ENCODE measurements at places on chromosomes 16 and 17.

- DNase-seq, result no peak
These were observed 20.8 kb downstream of the C17orf67 start for GRCh38 chr17:56812901-56813388.

DNA sequence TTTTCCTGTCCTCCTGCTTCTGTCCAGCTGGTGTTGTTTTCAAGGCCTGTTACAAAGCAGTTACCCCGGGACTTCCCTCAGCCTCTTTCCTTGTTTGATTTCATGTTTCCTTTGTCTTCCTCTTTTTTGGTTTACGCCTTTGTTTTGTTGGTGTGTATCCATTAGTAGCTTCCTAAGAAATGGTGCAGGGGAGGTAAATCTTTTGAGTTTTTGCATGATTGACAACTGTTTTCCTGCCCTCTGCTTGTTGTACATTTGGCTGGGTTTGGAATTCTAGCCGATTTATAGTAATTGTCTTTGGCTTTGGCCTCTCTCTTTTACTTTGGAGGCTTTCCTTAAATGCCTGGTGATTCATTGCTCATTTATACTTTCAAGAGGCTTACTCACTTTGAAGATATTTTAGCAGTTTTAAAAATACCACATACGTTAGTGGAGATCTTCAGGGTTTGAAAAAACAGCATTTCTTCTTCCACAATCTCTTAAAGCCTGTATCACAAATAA, 32.8 kb downstream of the DNAH2 start:
- DNase-seq, result no peak

DNA sequence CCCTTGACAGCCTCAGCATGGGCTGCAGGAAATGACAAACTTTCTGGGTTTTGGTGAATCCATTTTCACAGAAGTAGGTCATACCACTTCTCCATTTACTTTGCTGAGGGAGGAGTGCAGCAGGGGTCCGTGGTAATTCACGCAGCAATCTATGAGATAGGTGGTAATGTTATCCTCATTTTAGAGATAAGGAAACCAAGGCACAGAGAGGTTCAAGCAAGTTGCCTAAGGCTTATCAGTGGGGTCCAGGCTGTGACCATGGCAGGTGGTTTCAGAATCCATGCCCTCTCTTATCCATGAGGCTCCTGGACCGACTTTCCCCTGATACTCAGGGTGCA, 12.6 kb downstream of the TBX4 start:
- no peak for DNase-seq

GRCh38 chr16:68492151-68492542, 43.8 kb upstream of the SMPD3 start:
- no peak for DNase-seq

- no peak for DNase-seq
These were observed 149.8 kb upstream of the DYNLRB2 start for GRCh38 chr16:80390871-80391489.

GRCh38 chr17:61149106-61149825, 250.4 kb upstream of the TBX2 start:
- no peak for DNase-seq

- DNase-seq, result no peak
These were observed 12.8 kb upstream of the ADCY7 start for GRCh38 chr16:50253514-50253910.

GRCh38 chr16:30377050-30377811, 2.6 kb downstream of the MYL11 start:
- DNase-seq, result no peak

DNA sequence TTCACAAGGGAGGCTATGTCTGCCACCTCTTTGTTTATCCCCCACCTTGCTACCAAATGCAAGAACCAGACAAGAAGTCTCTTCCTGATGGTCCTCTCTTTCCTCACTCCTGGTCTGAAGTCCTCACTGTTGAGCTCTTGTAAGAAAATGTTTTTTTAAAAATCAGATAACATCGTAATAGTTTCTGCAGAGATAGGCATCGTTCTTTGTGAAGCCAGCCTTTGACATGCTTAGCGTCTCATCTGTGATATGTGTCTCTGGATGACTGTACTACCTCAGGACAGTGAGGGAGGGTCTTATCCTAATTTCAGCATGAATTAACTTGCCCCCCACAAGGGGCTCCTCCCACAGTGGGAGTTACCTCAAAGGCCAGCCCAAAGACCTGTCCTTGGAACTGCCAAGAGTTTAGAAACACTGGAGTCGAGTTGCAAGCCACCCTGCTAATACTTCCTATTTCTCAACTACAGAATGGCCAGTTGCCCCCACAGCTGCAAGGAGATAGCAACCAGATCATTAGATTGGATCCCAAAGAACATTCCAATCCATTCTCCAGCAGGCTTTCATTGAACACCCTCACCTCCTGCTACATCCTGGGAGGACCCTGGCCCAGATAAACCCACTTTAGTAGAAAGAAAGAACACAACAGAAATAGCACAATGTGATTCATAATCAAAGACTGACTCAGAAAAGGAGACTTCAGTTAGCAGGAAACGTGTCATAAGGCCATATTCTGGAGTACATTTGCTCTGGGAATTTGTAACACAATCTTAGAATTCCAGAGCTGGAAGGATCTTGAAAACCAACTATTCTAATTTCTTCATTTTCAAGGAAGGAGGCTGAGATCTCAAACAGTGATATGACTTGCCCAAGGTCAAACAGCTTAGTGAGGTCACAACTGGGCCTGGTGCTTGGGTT, 151.0 kb downstream of the IRX3 start:
- DNase-seq, result no peak

DNA sequence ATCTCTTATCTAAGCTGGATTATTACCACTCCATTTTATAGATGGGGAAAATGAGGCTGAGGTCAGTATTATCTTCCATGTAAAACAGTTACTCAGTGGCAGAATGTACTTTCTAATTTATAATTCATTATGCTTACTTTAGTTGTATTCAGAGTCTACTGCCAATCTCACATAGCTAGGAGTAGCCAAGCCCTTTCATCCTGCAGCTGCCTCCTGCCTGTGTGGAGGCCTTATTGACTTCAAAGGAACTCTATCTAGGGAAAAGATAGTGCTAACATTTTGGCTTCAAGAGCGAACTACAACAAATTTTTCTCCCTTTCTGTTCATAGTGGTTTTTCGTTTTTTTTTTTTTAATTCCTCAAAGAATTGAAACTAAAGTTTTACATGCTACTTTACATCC, 12.9 kb downstream of the RPGRIP1L start:
- no peak for DNase-seq

- no peak for DNase-seq
These were observed 485.5 kb downstream of the WWOX start for GRCh38 chr16:78584991-78585390.

GRCh38 chr16:7324321-7324720, 8.3 kb upstream of the RBFOX1 start:
- DNase-seq, result no peak

DNA sequence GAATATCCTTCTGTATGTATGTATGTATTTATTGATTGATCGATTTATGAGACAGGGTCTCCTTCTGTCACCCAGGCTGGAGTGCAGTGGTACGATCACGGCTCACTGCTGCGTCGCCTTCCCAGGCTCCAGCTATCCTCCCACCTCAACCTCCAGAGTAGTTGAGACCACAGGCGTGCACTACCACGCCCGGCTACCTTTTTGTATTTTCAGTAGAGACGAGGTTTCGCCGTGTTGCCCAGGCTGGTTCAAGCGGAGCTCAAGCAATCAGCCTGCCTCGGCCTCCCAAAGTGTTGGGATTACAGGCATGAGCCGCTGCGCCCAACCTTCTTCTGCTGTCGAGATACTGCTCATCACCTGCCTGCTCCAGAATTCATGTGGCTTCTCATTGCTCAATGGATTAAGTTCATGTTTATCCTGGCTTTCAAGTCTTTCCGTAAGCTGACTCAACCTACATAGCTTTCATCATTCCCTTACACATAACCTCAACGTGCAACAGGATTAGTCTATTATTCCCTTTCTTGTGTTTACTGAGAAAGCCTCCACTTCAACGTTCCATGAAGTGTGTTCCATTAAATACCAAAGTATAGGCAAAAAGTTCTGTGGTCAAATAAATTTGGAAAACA, 13.6 kb downstream of the TAC4 start:
- DNase-seq, result no peak

- DNase-seq, result no peak
These were observed 23.8 kb downstream of the COTL1 start for GRCh38 chr16:84593825-84594724.

DNA sequence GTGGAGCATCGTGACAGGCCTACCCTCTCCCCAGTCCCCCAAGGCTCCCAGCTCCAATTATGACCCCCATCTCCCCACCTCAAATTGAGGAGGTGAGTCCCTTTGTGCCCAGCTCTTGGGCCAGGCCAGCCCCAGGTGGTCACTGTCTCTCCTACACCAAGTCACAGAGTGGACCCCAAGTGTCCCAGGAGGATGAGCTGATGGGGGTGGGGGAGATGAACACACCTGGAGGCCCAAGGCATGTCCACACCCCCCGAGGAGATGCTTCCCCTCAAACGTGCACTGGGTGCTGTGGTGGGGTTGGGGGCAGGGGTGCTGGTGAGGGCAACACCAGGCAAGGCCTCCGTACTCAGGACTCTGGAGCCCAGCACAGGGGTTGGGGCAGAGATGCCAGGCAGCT, 73.2 kb downstream of the RBFOX3 start:
- DNase-seq, result no peak

- DNase-seq, result no peak
These were observed 20.4 kb upstream of the SCIMP start for GRCh38 chr17:5254903-5255521.

GRCh38 chr16:7420079-7420478, 87.4 kb downstream of the RBFOX1 start:
- DNase-seq, result no peak

GRCh38 chr16:178668-179015, 1.6 kb upstream of the HBQ1 start:
- no peak for DNase-seq

GRCh38 chr17:76473541-76473985, 6.2 kb downstream of the AANAT start:
- DNase-seq, result no peak

DNA sequence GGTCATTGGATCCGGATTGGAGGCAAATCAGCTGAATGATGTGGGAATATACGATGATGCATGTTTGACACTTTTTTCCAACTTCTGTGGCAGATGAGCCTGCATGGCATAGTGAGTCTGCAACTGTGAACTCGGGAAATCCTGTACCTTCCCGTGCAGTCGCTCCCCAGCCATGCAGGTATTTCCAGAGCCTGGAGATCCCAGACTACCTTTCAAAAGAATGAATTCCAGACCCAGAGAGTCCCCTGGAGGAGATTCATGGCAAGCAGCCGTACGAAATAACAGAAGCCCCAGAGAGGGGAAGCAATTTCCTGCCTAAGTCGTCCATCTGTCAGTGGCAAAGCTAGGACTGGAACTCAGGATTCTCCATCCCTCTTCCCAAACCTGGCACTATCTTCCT, 75.7 kb upstream of the FAM20A start:
- DNase-seq, result no peak
